NCI-H748 treated with DMSO at 0.1 percent for 48 hours (cell line): ENCODE measurements at places on chromosomes 4 and X.
A peak's percentile ranks its signal among the peaks of the same experiment; 100 is the strongest.

DNA sequence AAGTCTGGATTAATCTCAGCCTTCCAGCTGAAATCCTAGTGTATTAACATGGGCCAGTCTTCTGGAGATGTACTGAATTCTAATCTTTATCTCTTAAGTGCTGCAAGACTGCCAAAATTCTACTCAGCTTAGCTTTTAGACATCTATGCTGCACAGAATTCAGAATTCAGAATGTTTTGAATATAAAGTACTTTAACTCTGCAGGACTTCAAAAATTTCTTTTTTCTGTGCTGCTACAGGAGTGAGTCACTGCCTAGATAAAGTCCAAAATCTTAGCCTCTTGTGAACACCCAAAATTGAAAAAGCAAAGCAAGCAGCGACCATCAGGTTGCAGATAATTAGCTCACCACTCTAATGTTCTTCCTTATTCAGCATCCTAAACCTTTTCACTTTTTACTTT is 1092.6 kb upstream of the PCDH10 start:
- DNase-seq = no peak

GRCh38 chr4:134883831-134884449 is 682.4 kb upstream of the PABPC4L start:
- no peak for DNase-seq

- DNase-seq = no peak
These were observed 2677.7 kb downstream of the ARAP2 start for GRCh38 chr4:33566649-33567048.

DNA sequence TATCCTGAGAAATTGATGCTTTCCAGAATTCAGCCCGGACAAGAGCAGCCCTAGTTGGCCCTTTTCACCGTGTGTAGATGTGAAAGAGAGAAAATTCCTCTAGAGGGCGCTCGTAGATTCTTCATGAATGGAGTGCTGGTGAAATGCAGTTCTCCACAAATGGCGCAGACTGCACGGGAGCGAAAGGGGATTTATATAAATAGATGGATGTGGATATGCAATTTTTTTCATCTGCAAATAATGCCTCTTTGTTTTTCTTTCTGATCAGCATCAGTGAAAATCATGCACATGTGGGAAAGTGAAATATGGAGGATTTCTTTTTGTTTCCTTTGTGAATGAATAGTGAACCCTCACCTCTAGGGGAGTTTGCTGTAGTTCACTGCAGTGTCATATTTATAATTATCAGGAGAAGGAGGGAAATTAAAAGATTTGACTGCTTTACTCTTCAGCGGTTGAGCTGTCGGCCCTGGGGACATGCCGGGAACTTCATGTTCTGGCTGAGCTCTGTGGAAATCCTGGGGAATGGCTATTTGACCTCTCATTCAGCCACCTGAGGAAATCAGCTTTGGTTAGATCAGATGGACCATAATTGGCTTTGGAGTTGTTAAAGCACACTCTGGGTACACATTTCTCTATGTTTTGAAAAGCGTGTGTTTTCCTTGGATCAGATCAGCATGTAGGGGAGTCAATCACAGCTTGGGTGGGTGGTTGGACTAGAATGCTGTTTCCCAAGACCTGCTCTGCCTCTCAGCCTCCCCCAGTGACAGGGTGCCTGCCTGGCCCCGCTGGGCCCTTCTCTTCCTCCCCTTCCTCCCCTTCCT is 115.0 kb upstream of the SHISA3 start:
- DNase-seq = peak; percentile 48

GRCh38 chr4:150976478-150977118 is 38.5 kb downstream of the LRBA start:
- no peak for DNase-seq

DNA sequence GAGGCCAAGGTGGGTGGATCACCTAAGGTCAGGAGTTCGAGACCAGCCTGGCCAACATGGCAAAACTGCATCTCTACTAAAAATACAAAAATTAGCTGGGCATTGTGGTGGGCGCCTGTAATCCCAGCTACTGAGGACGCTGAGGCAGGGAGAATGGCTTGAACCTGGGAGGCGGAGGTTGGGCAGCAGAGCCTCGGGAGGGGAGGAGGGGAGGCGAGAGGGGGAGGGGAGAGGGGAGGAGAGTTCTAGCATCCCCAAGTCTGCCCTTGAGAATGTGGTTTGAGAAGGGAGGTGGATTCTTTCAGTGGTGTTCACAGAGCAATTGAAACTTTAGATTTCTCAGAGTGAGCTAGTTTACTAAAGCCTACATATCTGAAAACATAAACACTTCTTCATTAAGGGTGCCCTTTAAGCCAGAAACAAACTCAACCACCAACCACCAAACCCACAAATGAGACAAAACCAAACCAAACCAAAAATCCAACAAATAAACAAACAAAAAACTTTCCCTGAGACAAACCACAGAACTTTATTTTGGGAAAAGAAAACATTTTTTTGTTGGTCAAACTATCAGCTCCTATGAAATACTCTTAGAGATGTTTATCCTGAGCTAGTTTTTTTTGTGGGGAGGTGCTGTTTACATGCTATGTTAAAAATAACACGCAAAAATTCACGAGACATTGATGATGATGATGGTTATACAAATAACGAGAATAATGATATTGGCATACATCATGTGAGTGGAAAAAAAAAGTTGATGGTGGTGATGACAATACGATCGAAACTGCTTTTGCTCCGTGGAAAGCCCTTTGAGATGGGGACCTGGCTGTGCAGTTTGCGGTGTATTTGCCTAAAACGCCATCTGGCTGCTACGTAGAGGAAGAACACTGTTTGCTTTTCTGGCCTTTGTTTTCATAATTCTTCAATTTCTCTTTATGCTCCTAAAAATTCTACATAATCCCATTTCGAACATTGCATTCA is 98.2 kb upstream of the PRKX start:
- DNase-seq = peak; percentile 30

DNA sequence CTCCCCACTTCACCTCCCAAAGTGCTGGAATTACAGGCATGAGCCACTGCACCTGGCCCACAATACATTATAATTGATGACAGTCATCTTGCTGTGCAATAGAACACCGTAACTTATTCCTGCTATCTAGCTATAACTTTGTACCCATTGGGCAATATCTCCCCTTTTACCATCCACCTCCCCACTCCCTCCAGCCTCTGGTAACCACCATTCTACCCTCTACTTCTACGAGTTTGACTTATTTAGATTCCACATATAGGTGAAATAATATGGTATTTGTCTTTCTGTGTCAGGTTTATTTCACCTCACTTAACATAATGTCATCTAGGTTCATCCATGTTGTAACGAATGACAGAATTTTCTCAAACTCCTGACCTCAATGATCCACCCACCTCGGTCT is 8.2 kb upstream of the TEX11 start:
- no peak for DNase-seq

DNA sequence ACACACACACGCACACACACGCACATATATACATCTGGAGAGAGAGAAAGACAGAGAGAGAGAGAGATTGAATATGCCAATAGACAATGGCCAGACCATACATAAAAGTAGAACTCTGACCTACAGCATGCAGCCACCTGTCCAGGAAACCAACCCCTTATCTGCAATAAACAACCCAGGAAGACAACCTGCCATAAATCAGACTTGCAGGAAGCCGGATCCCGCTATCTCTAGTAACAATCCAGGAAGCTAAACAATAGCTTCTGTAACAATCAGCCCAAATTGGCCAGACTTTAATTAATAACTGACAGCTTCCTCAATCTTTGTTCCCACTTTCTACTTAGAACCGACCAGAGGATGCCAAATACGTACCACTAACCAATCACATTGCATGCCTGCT is 173.2 kb downstream of the LDB2 start:
- no peak for DNase-seq

- DNase-seq = no peak
These were observed 99.8 kb downstream of the KLHL8 start for GRCh38 chr4:87120411-87121162.

GRCh38 chr4:123616951-123617461 is 220.4 kb downstream of the SPRY1 start:
- DNase-seq = peak; percentile 80

- DNase-seq = no peak
These were observed 148.1 kb downstream of the TRIML1 start for GRCh38 chr4:188287169-188287894.

GRCh38 chr4:111905511-111905910 is 239.7 kb upstream of the FAM241A start:
- no peak for DNase-seq

- no peak for DNase-seq
These were observed 105.3 kb upstream of the NKX1-1 start for GRCh38 chr4:1511441-1512041.

GRCh38 chrX:85017721-85018120 is 14.0 kb downstream of the APOOL start:
- DNase-seq = no peak

- no peak for DNase-seq
These were observed 561 bp downstream of the IRAK1 start for GRCh38 chrX:154019061-154019621.

GRCh38 chr4:16537926-16538325 is 311.7 kb upstream of the TAPT1 start:
- DNase-seq = no peak

- no peak for DNase-seq
These were observed 51.8 kb downstream of the ZNF827 start for GRCh38 chr4:145886871-145887240.

GRCh38 chrX:133054761-133055405 is 42.0 kb downstream of the USP26 start:
- DNase-seq = no peak

DNA sequence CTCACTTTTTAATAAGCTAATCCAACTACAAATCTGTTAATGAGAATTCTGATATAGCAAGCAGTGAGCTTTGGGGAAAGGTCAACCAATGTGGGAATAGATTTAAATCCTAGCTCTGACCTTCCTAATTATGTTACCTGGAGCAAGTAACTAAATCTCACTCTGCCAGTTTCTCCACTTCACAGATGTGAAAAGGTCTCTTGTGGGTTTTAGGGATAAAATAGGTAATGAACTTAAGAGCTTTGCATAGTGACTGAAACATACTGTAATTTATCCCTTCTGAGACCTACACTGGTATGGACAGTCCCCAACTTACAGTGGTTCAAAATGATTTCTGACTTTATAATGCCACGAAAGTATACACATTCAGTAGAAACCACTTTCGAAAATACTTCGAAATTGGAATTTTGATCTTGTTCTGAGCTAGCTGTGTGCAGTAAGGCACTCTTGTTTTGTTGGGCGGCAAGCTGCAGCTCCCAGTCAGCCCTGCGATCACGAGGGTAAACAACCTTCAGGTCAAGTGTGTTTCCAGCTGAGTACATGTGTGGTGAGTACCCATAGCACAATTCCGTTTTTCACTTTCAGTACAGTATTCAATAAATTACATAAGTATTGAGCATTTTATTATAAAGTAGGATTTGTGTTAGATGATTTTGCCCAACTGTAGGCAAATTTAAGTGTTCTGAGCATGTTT is 93.7 kb downstream of the ADGRL3 start:
- DNase-seq = peak; percentile 52

GRCh38 chr4:4289055-4289454 is 899 bp downstream of the LYAR start:
- no peak for DNase-seq

- no peak for DNase-seq
These were observed 94.6 kb downstream of the RASL11B start for GRCh38 chr4:52956691-52957090.

GRCh38 chr4:73734530-73735001 is 5.8 kb upstream of the CXCL8 start:
- no peak for DNase-seq

GRCh38 chr4:140085062-140085622 is 68.8 kb downstream of the MAML3 start:
- no peak for DNase-seq

DNA sequence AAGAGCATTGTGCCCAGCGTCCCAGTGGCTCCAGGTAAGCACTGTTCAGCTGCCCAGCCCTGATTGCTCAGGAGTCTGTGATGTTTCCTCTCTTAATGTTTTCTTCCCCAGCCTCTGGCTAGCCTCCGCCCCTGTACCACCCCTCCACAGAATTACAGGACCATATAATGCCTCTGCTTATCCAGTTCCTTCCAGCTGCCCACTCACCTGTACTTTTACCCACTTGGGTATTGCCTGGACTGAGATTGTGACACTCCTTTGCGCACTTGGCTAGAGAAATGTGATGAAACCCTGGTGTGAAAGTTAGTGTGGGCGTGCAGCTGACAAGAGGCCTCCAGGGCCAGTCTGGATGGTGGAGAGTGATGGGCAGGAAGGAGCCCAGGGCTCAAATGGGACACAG is at the start of gene AWAT2:
Gene AWAT2, minus strand, starts transcription at position 14 of the 400 bp plus-strand sequence. Its CDS starts 6 bp downstream, at position 8.
- no peak for DNase-seq

GRCh38 chrX:10016519-10017132 is 49.5 kb downstream of the CLDN34 start:
- no peak for DNase-seq

DNA sequence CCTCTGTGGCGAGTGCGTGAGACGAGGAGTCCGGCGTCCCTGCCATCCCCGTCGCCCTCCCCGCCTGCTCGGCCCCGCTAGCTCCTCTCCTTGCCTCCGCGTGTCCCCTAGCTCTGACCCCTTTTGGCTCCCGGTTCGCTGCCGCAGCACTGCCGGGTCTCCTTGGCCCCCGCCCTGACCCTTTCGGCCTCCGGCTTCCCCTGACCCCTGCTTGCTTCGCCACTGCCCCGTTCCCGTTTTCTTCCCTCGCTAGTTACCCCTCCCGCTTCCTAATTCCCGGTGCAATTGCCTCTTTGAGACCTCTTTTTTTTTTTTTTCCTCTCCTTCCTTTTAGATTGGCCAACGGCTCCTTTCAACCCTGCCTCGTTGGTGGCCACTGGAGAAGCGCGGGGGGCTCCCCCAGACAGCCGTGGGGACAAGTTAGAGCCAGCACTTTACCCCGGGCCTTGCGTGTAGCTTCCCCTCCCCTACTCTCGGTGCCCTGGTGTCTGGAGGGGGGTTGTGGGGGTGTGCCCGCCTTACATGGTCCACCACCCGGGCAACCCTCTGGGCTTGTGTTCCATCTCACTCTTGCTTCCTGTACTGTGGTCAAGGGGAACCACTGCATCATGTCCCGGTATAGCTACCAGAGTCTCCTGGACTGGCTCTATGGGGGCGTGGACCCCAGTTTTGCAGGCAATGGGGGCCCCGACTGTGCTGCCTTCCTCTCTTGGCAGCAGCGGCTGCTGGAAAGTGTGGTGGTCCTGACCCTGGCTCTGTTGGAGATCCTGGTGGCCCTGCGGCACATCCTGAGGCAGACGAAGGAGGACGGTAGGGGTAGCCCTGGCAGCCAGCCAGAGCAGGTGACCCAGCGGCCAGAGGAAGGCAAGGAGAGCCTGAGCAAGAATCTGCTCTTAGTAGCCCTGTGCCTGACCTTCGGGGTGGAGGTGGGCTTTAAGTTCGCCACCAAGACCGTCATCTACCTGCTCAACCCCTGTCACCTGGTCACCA is 548 bp downstream of the TMEM164 start:
- no peak for DNase-seq

DNA sequence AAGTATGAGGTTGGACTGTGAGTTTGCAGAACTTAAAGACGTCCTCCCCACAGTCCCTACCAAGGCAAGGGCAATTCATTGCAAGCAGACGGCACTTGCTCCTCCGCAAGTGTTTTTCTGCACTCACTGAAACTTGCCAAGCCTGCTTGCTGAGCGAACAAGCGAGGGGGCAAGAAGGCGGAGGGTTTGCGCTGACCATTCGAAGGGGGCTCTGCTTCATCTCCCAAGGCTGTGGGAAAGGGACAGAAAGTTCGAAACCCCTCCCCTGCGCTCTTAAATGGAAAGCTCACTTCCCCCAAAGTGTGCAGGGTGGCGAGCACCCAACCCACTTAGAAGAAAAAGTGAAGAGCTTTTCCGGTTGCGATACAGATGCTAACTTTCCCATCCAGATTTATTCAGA is 1.4 kb downstream of the MID1 start:
- DNase-seq = no peak

GRCh38 chrX:69093960-69094871 is 71.0 kb downstream of the PJA1 start:
- peak; percentile 21 for DNase-seq
